Nucleus accumbens (tissue), 56 donors: ENCODE measurements at places on chromosomes 5 and 9.
A peak's percentile ranks its signal among the peaks of the same experiment; 100 is the strongest.

- DNase-seq: no peak
Observed at GRCh38 chr9:87395804-87396479, 101.7 kb upstream of the DAPK1 start.

GRCh38 chr9:130034570-130034969, 8.4 kb downstream of the FNBP1 start:
- no peak for DNase-seq

- DNase-seq: no peak
Observed at GRCh38 chr9:35696520-35697215, 6.9 kb upstream of the TPM2 start.

- DNase-seq: no peak
Observed at GRCh38 chr9:128340691-128341434, 536 bp downstream of the SLC27A4 start.

GRCh38 chr9:120724757-120725400, 10.6 kb upstream of the MEGF9 start:
- DNase-seq: no peak

DNA sequence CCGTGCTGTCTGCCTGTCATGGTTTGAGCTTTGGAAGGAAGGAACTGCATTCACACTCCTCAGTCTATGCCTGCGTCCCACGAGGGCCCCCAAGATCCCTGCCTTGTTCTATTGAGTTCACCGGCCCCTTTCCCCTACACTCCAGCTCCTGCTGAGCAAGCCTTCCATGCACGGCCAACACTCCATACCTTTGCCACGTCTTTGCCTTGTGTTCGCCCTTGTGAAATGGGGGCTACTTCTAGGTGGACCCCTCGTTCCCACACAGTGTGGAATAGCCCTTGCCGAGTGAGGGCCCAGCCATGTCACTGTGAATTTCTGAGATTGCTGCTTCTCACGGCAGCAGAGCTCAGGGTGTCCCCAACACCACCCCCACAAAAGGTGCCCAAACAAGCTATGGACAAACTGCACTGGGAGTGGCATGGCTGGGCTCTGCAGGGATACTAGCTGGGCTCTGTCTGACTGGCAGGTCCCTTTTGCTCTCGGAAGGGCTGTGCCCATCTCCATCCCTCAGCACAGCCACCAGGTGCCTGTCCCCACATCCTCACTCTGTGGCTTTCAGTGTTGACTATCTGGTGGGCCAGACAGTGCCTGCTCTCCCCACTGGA, 67.9 kb upstream of the ADAMTS2 start:
- DNase-seq: no peak

GRCh38 chr9:107175816-107176435, 107.2 kb upstream of the RAD23B start:
- DNase-seq: no peak

- no peak for DNase-seq
Observed at GRCh38 chr5:35819026-35819425, 37.7 kb upstream of the IL7R start.

- no peak for DNase-seq
Observed at GRCh38 chr9:33459115-33459514, 11.7 kb upstream of the AQP3 start.

DNA sequence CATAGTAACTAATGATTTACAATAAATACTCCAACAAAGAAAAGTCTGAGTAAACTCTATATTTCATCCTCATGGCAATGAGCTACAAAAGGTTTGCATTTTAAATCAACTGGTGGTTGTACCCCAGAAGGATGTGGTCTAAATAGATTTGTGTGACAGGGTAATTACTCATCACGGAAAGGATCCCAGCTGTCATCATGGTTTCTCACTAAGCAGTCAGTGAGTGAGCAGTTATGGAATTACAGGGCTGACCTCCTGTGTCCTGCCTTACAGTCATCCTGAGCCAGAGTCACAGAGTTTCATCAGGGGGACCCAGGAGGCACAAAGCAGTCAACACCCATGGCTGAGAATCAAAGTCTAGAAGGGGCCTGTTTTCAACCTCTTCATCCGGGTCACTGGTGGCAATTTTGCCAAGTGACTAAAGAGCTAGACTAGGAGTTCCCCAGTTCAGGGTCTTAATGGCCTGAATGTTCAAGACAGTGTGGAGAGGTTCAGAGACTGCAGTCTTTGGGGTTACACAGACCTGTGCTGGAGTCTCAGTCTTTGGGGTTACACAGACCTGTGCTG, 210.7 kb upstream of the SLC24A2 start:
- no peak for DNase-seq

DNA sequence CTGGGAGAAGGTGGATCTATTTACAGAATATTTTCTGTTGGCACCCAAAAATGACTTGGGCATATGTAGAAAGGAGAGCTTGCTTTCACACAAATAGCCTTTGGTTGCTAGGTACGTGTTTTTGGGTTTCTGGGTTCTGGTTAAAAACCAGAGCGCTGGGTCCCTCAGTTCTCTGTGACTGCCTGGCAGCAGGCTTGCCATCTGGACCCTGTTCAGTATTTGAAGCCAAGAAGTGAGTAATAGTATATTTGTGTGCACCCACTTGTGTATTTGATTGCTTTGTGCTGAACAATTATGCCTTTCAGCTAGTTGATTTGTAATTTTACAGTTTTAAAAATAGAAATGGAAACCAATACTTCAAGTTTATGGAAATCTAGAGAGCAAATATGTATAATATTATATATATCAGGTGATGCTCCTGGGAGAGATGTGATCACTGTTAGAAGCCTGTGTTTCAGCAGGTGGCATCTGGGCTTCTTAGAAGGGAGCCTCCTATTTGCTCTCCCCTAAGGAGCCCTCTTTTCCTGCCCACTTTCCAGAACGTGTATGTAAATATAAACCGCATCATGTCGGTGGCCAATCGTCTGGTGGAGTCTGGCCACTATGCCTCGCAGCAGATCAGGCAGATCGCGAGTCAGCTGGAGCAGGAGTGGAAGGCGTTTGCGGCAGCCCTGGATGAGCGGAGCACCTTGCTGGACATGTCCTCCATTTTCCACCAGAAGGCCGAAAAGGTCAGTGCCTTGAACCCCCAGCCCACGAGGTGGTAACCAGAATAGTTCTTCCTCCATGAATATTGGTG, 153.6 kb downstream of the TRIO start:
- DNase-seq: no peak

GRCh38 chr5:65105301-65105700, 336.6 kb downstream of the CWC27 start:
- no peak for DNase-seq

GRCh38 chr5:75513841-75514240, 2.1 kb downstream of the POLK start:
- DNase-seq: no peak

DNA sequence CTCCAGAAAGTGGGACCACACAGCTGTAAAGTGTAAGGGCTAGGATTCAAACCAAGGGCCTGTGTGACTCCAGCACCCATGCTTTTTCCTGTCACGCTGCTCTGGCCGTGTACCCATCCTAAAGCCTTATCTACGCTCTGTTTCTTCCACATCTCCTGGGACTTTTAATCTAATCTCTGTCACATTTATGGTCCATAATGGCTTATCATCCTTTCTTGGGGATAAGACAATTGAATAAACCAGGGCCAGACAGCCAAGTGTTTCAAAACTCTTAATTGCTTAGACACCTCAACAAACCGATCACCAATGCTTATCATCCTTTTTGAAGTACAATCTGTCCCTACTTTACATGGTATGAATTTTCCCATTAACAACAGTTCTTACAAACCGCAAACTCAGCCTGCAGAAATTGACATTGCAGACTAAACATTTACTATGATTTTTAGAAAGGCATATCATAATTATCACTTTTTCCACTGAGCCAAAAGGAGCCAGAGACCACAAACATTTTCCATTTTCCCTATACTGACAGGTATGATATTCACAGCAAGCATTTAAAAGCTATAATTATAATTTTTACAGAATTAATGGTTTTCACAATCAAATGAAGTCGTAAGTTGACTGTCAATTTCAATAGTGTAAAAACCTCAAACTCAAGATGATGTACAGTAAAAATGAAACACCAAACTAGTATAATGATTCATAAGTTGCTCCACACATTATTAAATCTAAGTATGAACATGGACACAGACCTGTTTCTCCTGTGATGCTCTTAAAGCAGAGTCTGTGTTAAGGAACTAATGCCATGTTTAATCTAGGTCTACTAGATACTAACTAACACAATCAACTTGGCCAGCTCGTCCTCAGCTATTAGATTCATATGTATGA, 99.5 kb downstream of the FBXW11 start:
- no peak for DNase-seq

GRCh38 chr9:36847781-36848673, 186.0 kb downstream of the PAX5 start:
- no peak for DNase-seq

DNA sequence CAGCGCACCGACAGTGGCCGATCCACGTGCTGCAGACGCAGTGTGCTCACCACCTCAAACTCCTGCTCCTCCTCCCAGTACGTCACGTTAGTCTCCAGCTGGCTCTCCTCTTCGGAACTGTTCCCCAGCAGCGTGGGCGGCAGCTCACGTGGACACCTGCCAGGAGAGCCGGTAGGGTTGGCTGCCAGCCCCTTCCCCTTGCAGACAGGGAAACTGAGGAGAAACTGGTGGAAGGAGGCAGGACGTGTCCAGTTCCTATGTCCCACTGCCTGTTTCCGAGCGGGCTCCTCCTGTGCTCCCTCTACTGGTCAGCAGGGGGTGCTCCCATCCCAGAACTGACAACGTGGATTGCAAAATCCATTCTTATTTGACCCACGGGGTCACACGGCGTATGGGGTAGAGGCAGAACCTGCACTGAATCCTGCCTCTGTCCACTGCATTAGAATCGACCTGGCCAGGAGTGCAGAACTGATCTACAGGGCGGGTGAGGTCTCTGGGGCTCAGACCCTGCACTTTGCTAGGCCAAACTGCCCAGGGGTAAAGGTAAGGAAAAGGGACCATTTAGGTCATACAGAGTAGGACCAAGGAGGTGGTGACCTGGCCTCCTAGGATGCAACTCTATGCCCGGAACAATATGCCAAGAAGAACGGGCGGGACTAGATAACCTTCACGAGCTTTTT, 25.7 kb downstream of the PDGFRB start:
- DNase-seq: peak; percentile 26

DNA sequence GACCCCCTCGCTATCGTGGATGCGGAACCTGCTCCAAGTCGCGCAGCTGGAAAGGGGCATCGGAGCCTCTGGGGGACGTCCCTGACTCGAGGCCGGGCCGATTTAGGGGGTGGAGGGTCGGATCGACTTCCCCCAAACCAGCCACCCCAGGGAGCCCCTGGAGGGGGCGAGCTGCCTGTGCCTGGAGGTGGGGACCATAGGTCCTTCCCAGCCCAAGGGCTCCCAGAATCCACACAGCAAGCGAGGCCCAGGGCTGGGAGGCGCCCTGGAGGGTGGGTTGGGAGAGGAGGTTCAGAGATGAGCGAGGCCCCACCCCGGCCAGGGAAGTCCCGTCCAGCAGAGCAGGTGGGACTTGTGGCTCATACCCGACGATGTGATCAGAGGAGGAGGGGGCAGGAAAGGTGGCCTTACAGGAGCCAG, 147.6 kb downstream of the GAPVD1 start:
- DNase-seq: no peak

DNA sequence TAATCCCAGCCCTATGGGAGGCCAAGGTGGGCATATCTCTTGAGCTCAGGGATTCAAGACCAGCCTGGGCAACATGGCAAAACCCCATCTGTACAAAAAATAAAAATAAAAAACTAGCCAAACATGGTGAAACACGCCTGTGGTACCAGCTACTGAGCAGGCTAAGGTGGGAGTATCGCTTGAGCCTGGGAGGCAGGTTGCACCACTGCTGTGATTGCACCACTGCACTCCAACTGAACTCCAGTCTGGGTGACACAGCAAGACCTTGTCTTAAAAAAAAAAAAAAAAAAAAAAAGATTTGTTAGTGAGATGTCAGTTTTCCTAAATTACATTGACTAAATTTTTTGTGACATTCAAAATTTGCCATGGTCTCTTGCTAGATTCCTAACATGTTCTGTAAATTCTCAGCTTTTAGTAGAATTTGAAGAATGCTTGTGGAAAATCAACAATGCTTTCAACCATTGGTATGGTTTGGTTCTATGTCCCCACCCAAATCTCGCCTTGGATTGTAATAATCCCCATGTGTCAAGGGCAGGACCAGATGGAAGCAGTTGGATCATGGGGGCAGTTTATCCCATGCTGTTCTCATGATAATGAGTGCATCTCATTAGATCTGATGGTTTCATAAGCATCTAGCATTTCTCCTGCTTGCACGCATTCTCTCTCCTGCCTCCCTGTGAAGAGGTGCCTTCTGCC, 236.1 kb downstream of the ARRDC3 start:
- no peak for DNase-seq

GRCh38 chr9:116174347-116174746, 20.8 kb downstream of the PAPPA start:
- peak; percentile 24 for DNase-seq

DNA sequence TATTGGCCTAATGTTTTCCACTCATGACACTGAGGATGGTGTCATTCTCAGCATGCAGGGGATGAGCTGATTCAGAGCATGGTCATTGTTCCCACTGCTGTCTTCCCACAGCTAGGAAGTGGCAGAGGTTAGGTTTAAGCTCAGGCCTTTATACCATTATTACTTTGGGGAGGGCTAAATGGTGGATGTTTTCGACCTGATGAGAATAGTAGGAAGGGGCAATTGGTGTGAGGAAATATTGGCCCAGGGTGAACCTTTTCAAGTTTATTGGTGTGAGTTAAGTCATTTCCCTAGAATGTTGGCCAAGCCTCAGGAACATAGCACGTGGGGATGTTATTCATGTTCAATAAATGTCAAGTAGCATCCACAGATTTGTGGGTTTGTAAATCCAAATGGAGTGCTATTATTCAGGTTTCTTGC, 59.6 kb downstream of the ARHGAP26 start:
- no peak for DNase-seq

DNA sequence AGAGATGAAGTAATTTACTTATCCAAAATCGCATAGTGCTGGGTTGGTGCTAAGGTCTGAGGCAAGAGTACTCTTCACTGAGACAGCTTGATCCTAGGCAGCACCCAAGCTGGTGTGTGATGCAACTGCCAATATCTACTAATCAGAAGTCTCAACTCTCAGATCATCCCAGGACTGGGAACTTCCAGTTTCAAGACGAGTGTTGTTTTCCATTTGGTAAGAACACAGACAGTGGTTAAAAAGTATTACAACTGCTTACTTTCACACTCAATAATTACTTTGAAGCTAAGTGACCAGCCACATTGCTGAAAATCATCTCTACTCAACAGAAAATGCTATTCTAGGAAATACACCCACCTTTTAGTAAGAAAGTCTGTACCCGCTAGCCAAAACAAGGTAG, 45.3 kb downstream of the FBXW11 start:
- DNase-seq: no peak

- no peak for DNase-seq
Observed at GRCh38 chr9:21030389-21031035, 928 bp downstream of the HACD4 start.
